Endodermal cell (in vitro differentiated cells): ENCODE measurements at places on chromosomes 3 and 15. TPM values are rescaled to one million over a fixed set of nuclear protein-coding genes. Genes with fewer than 3 reads are reported as not detected.

DNA sequence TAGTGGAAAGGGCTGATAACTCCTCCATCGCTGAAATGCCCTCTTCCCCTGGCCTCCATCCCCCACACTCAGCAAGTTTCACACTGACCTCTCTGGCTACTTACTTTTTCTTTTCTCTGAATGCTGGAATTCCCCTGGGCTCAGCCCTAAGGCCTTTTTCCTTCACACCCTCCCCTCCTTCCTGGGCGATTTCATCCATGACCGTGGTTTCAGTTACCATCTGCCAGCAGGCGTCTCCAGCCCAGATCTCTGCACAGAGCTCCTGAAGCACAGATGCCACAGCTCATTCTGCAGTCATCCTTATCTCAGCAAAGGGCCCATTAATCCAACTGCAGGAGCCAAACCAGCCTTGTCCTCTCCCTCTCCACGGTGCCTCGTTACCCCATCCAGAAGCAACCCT is 114.0 kb downstream of the RFTN1 start:
- H3K4me1 ChIP-seq, result no peaks in the 10 kb centered on the region
- H3K36me3 ChIP-seq, result no peaks in the 10 kb centered on the region
- DNase-seq, result peak; percentile 77

Gene GOLGA8S
- 0.09 to 0.13 TPM in 2 of 3 replicates, not detected in the other for total RNA-seq

Gene CPLX3
- total RNA-seq, result 0.63 TPM in 1 of 3 replicates, not detected in the others

GRCh38 chr3:182741214-182741613 is 52.1 kb upstream of the ATP11B start:
- H3K4me3 ChIP-seq, result no peak overlapping the region
- H3K36me3 ChIP-seq, result no peaks in the 10 kb centered on the region
- H3K27me3 ChIP-seq, result peaks cover 18% of the 10 kb centered on the region

DNA sequence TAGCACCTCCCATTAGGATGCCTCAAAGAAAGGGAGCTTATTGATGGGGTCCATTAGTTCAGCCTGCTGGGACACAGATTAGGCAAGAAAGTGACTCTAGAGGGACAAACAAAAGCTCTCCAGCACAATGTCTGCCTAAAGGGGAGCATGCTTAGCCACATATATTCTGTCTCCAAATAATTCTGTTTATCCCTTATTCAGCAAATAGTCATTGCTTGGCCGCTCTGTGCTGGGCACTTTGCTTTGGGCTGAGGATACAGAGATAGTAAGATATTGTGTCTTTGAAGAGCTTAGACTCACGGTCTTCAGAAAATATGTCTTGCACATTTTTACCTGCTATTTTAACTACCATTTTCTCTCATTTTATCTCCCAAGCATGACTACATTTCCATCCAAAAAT is 159.8 kb downstream of the SYNPR start:
- H3K36me3 ChIP-seq, result no peaks in the 10 kb centered on the region
- H3K27me3 ChIP-seq, result peaks cover 11% of the 10 kb centered on the region
- peaks cover 12% of the 10 kb centered on the region for H3K4me1 ChIP-seq
- H3K4me3 ChIP-seq, result no peak overlapping the region
- H3K27ac ChIP-seq, result no peak overlapping the region

Gene TTC23
- 20.3 to 28.3 TPM (median 26.3 TPM) in 3 replicates for total RNA-seq

DNA sequence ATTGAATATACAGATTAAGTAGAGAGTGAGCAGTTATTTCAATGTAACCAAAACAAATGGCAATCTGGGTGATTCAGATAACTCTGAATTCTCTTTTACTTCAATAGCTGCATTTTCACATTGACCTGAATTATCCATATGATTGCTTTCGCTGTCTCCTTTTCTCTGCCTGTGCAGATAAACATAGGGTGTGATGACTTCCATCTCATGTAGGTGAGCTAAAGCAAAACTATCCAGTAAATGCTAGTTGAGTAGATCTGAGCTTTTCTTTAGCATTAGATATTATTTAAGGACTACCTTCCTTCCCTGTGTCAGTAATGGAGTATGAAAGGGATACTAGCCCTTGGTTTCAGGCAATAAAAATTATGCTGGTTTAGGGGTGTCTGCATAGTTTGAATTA is 288.6 kb downstream of the OXSM start:
- H3K4me3 ChIP-seq, result no peak overlapping the region
- H3K27ac ChIP-seq, result no peak overlapping the region
- DNase-seq, result no peak

- DNase-seq, result peak; percentile 69
- no peaks in the 10 kb centered on the region for H3K36me3 ChIP-seq
- H3K27ac ChIP-seq, result no peak overlapping the region
- peaks cover 18% of the 10 kb centered on the region for H3K4me1 ChIP-seq
Observed at GRCh38 chr15:74239051-74239705, 3.1 kb downstream of the CCDC33 start.

Gene ZKSCAN7
- total RNA-seq, result 10.2 and 11.0 TPM in 2 replicates

Gene GP5
- total RNA-seq, result 0.09 to 0.13 TPM in 2 of 3 replicates, not detected in the other

Gene TMEM158
- total RNA-seq, result 5.5 and 6.8 TPM in 2 replicates

GRCh38 chr3:132629928-132630327 is 29.7 kb downstream of the ACAD11 start:
- no peak for DNase-seq
- no peaks in the 10 kb centered on the region for H3K27me3 ChIP-seq
- no peak overlapping the region for H3K27ac ChIP-seq
- no peaks in the 10 kb centered on the region for H3K4me1 ChIP-seq
- H3K36me3 ChIP-seq, result peaks cover 19% of the 10 kb centered on the region

DNA sequence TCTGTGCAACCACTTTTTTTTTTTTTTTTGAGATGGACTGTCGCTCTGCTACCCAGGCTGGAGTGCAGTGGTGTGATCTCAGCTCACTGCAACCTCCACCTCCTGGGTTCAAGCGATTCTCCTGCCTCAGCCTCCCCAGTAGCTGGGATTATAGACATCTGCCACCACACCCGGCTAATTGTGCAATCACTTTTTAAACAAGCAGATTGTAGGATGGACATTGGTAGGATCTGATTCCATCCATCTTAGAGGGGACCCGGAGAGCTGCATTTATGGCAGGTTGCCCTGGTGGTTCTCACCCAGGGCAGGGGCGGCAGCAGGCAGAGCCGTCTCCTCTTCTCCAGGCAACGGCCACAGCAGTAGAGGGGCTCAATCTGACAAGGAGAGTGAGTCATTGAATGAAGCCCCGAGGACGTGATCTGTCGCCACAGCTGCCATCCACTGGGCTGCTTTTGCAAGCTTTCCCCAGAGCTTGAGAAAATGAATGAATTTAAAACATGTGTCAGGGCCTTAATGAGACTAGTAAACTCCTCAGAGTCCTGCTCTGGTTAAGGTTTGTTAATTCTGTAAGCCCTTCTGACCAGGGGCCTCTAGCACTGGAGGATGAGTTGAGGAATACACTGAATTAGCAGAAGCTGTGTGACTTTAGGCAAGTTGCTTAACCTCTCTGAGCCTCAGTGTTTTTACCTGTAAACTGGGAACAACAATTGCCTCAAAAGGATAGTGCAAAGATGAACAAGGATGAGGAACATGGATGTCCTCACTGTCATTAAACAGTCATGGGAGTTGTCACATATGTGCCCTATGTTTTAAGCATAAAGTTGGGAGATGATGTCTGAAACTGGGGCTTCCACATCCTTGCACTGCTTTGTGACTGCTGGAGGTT is 129.1 kb downstream of the ASB7 start:
- no peak overlapping the region for H3K27ac ChIP-seq
- H3K36me3 ChIP-seq, result no peaks in the 10 kb centered on the region
- H3K4me3 ChIP-seq, result no peak overlapping the region
- no peaks in the 10 kb centered on the region for H3K27me3 ChIP-seq

- no peaks in the 10 kb centered on the region for H3K27me3 ChIP-seq
- H3K4me1 ChIP-seq, result peaks cover 30% of the 10 kb centered on the region
- H3K4me3 ChIP-seq, result no peak overlapping the region
- DNase-seq, result no peak
Observed at GRCh38 chr3:123096126-123096525, 29.3 kb downstream of the PDIA5 start.

DNA sequence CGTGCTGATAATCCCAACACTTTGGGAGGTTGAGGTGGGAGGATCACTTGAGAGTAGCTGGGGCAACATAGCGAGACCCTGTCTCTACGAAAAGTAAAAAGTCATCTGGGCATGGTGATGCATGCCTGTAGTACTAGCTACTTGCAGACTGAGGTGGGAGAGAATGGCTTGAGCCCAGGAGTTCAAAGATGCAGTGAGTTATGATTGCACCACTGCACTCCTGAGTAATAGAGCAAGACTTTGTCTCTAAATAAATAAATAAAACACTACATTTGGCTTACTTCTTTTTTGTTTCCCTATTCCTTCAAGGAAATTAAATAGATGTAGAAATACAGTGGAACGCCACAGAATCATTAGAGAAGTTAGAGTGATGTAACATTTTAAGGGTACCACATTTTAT is 20.1 kb upstream of the LDHAL6B start:
- peaks cover 24% of the 10 kb centered on the region for H3K36me3 ChIP-seq
- H3K27me3 ChIP-seq, result no peaks in the 10 kb centered on the region
- no peak overlapping the region for H3K4me3 ChIP-seq
- no peak overlapping the region for H3K27ac ChIP-seq
- DNase-seq, result no peak

DNA sequence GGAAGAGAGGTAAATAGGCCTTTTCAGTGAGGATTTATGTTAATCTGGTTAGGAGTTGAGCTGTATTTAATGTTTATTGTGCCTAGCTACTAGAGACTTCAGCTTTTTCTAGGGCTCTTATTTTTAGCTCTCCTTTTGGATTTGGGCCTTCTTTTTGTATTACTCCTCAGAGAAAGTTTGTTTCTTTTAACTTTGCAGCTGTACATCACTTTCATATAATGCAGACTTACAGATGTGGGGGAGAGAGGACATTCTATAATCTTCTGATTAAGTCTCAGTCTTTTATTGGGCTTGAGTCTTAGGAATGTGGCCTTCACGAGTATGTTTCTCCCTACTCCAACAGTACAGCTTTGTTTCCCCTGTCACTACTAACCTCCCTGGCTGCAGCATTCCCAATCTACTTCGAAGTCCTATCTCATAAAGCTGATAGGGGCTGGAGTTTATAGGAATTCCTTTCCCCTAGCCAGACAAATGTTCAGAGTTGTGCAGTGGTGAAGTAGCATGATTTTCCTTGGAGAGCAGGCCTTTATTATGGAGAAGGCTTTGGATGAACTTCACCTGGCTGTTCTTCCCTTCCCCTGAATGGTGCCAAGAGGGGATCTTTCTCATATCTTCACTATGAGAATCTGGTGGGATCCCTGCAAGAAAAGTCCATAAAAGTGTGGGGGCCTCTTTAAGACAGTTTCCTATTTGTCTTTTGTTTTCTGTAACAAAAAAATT is 82.2 kb upstream of the CBLB start:
- H3K36me3 ChIP-seq, result no peaks in the 10 kb centered on the region
- H3K4me1 ChIP-seq, result no peaks in the 10 kb centered on the region

DNA sequence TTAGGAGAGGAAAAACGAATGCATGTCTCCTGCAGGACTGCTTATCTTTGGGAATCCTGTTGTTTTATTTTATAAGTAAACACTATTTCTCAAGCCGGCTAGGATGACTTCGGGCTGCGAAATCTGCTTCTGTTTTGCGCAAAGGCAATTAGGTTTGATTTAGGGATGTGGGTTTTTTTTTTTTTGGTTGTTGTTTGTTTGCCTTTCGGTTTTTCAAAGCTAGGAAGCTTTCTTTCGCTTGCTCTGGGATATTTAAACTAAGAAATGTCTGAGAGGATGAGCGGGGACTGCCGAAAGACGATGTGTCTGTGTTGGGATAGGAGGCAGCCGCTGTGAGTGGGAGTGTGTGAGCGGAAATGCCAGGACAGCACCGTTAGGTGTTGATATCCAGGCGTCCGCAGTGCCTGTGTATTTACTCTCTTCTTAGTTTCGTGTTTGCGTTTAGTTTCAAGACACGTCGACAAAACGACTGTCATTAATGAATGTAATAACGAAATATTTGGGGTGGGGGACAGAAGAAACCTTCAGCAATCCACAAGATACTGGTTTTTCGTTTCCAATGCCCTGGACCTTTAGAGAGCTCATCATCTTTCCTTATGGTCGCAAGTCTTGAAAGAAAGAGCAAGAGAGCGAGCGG is 604 bp downstream of the ISL2 start:
- H3K27me3 ChIP-seq, result peaks cover 100% of the 10 kb centered on the region
- peaks cover 3% of the 10 kb centered on the region for H3K4me1 ChIP-seq
- DNase-seq, result peak; percentile 59

- no peaks in the 10 kb centered on the region for H3K36me3 ChIP-seq
- no peaks in the 10 kb centered on the region for H3K27me3 ChIP-seq
- H3K4me3 ChIP-seq, result no peak overlapping the region
- H3K4me1 ChIP-seq, result no peaks in the 10 kb centered on the region
Observed at GRCh38 chr15:33547876-33548275, 237.1 kb downstream of the RYR3 start.

Gene VEPH1
- total RNA-seq, result 3.9 to 21.3 TPM (median 17.1 TPM) in 3 replicates

DNA sequence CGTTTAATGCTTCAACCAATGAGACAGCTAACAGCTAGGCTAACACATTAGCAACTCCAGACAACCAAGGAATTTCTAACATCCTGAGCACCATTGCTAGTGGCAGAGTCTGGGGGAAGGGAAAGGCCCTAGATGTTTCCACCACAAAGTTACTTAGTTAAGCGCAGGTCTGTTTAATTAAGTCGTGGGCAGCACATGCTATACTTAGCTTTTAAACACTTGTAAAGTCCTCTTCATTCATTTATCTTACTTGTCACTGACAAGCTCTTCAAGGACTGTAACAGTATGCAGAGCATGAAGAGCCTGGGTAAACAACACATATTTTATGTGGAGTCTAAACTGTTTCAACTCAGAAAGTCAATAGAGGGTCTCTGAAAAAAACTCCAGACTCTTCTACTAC is 221.1 kb upstream of the WNT5A start:
- no peaks in the 10 kb centered on the region for H3K36me3 ChIP-seq
- H3K4me1 ChIP-seq, result peaks cover 11% of the 10 kb centered on the region
- no peak overlapping the region for H3K4me3 ChIP-seq
